Midbrain (tissue), 1 donor: ENCODE measurements at places on chromosomes 4 and X.

DNA sequence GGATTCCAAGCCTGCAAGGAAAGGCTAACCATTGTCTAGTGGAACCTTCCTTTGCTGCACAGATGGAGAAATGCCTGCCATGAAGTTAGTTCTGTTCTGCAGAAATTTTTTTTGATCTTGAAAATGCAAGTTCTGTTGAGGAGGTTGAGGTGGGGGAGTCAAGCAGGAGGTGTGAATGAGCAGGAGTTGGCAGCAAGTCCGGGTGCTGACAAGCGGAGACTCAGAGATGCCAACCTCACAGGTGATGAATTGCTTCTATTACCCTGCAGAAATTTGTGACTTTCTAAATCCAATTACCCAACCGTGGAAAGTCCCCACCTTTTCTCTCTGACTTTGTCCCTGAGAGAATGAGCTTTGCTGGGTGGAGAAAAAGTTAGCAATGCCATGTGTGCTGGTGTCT is 350.1 kb downstream of the DHRSX start:
- DNase-seq: no peak

DNA sequence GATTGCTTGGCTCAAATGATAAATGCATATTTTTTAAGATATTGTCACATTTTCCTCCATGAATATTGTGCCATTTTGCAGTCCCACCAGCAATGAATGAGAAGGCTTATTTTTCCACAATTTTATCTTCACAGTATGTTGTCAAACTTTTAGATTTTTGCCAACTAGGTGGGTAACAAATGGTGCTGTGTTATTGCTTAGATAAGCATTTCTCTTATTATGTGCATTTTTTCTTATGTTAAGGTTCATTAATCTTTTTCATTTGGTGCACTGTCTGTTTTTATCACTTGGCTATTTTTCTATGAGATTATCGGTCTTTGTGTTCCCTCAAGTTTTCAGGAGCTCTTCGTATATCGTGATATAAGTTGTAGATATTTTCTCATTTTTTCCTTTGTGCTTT is 13.4 kb upstream of the AFM start:
- DNase-seq: no peak

GRCh38 chr4:112341033-112341432 is 43.9 kb downstream of the ALPK1 start:
- no peak for DNase-seq

DNA sequence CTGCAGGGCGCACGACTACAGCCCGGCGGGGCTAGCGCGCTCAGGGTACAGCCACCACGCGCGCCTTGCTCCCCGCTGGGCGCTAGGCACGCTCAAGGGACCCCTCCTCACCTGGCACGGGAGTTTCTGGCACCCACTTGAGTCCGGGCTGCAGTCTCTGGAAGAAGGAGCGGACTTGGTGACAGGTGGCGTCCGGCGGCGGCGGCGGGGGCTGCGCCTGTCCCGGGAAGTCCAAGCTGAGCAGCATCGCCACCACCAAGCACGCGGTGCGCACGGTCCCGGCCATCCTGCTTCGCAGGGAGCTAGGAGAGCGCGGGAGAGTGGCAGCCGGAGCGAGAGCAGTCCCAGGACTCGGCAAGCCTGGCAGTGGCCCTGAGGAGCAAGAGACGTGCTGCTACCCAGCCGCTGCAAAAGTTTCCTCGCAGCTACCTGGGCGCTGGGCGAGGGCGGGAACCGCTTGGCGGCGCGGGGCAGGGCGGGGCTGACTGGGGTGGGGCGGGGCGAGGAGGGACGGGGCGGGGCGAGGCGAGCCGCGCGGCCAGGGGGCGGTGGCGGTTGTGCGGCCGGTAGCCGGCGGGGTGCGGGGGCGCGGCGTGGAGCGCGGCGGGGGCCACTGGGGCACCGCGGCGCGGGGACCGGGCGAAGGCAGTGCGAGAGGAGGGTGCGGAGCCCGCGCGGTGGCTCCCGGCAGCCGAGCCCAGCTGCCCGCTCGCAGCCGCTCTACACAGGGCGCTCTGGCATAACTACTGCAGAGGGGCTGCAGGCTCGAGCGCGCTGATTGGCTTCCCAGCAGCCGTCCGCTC is at the start of gene GPC3:
Gene GPC3 (minus strand): TSS at position 431 of the 803 bp plus-strand sequence.
- no peak for DNase-seq

DNA sequence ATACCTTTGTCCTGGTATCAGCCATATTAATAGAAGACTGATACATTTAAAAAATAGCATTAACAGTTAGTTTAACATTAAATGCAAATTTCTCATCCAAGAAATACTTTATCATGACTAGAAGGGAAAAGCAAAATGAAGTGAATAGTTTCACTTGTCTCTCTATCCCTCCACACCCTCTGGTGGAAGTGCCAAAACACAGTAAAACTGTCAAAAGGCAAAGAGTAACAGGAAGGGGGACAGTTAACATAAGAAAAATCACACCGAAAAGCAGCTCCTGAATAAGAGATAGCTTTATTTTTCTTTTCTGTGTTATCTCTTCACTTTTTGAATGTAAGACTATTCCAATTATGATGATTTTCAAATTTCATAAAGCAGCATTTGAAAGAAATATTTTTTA is 187.2 kb downstream of the FBXW7 start:
- no peak for DNase-seq

GRCh38 chr4:75512386-75513211 is 1.6 kb downstream of the RCHY1 start:
- no peak for DNase-seq

GRCh38 chr4:73631565-73632226 is 11.5 kb upstream of the RASSF6 start:
- DNase-seq: no peak

DNA sequence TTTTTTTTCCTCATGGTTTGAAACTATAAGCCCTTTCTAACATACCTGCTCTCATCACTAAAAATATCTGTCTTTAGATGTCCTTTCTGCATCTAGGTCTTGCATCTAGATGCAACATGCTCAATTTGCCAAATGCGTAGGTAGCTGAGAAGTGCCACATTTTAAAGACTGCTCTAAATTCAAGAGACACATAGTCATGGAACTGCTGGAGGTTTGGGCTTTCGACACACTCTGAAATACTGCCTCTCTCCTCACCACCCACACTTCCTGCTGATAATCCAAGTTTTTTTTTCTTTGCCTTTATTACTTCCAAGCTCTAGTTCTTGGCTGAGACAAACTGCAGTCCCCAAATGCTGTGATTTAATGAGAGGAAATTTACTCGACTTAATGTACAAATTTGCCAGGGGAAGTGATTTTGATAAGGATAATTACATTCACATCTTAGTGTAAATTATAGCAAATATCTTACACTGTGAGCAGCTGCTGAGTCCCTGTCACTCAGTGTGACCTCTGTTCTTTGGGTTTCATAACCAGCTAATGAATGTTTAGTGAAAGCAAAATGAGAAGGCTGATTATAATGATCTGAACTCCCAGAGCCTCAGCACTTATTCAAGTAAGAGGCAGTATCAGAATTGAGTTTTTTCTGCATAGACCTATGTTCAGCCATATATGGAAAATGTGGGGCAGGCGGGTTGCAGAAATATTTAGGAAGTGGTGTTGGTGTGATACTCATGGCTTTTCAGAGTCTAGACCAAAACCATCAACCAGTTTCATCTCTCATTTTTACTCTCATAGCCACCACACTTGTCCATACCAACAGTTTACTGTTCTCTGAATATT is 31.3 kb downstream of the DRD5 start:
- no peak for DNase-seq

DNA sequence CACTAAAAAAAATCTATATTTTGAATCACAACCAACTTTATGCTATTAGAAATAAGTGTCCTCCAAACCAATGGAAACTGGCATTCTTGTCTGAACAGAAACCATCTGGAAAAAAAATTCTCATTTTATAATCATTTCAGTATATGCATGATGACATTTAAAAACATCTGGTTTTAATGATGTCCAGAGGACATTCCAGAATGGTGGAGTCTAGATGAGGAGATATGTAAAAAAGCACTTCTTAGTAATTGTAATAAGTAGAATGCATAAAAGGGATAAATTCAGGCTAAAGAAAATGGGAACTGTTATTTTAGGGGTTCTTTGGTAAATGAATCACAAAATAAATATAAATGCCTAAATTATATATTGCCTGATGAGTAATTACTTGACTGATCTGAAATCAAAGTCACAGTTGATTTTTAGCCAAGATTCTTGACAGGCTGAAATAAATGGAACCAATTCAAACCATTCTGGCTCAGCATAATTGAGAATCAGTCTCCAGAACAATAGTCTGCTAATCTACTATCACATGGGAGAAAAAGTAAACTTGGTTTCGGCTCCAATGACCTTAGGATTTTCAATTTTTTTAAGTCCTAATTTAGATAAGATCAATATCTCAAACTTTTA is 636.6 kb downstream of the FAT4 start:
- peak; percentile 33 for DNase-seq

GRCh38 chrX:68059469-68059868 is 373.8 kb downstream of the OPHN1 start:
- DNase-seq: no peak
